ENCODE measurements at places on chromosomes 6 and 20.

- no peak for DNase-seq
These were observed 3.1 kb upstream of the TLDC2 start for GRCh38 chr20:36872852-36873251.

GRCh38 chr6:106080763-106081095 is 5.4 kb upstream of the PRDM1 start:
- DNase-seq: no peak

GRCh38 chr6:18432180-18432579 is 45.0 kb downstream of the RNF144B start:
- peak; percentile 7 for DNase-seq

DNA sequence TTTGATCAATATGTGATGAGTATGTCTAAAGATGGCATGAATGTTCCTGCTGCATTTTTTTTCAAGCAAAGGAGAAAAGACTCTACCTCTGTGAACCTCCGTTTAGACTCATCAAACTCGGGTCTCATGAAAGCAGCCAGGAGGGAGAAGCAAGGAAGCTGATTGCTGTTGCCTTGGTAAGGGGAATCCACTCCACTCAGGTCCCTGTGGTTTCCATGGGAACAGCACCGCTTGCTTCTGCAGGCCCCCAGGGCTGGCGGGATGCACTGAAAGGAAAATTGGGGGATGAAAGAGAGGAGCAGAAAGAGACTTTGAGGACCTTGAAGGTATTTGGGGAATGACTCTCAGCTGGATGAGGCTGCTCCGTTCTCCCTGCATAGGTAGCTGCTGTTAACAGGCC is 249.6 kb upstream of the RIN2 start:
- DNase-seq: no peak

DNA sequence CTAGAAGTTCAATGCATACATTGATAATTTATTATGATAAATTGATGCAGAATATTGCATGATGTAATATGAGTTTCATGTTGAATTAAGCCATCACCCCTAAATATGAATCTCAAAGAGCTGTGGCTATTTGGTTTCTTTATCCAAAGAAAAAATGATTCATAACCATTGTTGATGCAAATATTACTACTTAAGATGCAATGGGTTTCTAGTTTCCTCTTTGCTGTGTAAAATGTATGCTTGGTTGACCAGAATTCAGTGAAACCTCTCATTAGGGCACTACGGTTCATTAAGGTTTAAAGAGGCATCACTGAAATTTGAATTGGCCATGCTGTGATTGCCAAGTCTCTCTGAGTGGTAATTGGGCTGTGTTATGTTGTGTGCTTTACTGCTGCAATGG is 492.5 kb upstream of the FLRT3 start:
- no peak for DNase-seq

GRCh38 chr20:53737396-53738038 is 143.9 kb upstream of the ZNF217 start:
- DNase-seq: no peak

DNA sequence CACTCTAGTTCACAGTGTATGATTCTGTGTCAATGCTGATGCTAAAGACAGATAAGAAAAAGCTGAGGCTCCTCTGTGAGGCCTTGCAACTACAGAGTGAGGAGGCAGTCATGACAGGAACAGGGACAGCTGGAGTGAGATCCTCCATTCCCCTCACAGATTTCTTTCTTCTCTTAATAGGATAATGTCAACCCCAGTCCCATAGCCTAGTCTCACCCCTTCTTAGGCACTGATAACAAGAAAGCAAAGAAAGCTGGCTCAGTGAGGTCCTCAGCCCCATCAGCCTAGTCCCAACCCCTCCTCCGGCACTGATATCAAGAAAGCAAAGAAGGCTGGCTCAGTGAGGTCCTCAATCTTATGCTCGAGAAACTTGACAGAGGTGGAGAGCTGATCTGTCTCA is 2.1 kb upstream of the PTCHD4 start:
- DNase-seq: no peak

DNA sequence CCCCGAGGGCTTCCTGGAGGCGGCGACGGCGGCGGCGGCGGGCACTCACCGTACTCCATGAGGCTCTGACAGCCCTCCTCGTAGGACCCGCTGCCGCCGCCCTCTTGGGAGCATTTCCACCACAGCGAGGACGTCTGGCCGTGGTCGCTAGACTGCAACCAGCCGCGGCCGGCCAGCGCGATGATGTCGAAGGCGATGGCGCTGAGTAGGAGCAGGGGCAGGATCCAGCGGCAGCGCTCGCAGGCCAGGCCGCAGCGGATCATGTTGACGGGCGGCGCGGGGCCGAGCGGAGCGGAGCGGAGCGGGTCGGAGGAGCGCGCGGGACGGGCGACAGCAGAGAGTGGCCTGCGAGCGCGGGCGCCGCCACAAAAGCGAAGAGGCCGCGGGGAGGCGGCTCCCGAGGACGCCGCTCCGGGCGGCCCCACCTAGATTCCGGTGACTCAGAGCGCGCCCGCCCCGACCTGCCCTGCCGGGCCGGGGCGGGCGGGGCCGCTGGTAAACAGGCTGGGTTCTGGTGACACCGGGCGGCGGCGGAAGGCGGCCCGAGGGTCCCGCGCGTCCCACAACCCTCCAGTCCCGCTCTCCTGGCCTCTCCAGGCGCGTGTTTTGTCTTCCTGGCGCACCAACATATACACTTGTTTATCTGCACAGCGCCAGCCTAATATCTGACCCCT is at the start of gene PERP:
PERP (minus strand) TSS at position 342 of the 674 bp plus-strand sequence; CDS start at position 263, 79 bp downstream.
- DNase-seq: peak; percentile 71
